IPS DF 6.9 (cell line): ENCODE measurements at places on chromosomes 7 and 10.

DNA sequence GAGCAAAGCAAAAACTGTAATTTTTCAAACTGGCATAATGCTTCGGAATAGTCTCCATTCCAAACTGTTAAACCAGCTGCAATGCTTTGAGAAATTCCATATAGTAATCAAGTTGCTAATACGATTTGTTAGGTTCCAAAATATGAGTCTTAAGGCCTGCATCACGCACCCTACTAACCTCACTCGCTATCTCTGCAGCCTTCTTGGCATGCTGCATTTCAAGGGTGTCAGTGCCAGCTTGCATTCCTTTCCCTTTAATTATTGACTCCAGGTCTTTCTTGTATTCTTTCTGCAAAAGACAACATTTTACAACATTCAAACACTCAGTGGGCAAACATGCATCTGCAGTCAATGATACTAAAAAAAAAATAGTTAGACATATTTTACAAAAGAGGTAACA lies 61.8 kb downstream of the NEBL start:
- no peak for DNase-seq

GRCh38 chr7:135704698-135705097 lies 23.3 kb downstream of the SLC13A4 start:
- DNase-seq = no peak

- no peak for DNase-seq
Measured at GRCh38 chr7:70776627-70777101, 355.3 kb upstream of the GALNT17 start.

DNA sequence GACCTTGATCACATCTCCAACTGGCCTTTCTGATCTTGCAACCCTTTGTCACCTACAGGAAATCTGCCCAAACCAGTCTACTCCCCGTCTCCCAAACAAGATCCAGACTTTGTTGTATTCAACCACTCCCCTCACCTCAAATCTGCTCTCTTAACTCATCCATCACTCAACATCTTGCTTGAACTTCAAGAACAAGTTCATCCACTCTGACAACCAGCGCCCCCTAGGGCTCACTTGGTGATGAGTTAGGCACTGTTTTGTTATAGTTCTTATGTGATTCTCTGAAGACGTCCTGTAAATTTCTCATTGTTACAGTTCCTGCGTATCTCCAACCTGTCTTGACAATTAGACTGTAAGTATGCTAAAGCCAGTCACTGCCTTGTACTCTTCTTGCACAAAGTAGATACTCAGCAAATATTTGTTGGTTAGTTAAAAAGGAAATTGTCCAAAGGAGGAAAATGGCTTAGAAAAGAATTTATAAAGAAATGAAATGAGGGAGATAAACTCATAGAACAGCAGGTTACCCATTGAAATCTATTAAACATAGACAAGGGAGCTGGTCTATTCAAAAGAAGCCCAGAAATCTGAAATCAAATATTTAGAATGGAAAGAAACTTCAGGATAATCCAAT lies 5.3 kb downstream of the FRMD4A start:
- DNase-seq = peak; percentile 57

DNA sequence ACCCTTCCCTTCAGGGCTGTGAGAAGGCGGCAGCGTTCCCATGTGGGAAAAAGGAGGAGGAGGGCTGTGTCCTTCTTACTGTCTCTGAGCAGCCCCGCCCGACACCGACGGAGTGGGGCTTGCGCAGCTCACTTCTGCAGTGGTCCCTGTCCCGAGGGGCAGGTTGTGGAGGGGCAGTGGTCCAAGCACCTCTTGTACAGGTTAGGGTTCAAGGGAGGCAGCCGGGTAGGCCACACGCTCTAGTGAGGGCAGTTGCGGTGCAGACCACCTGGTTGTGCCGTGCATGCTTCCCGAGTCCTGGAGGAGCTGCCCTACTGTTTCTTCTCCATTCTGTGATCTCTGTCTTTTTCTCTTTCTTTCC lies 32.8 kb downstream of the AGAP3 start:
- DNase-seq = no peak

- no peak for DNase-seq
Measured at GRCh38 chr10:127306479-127306878, 110.1 kb upstream of the INSYN2A start.

DNA sequence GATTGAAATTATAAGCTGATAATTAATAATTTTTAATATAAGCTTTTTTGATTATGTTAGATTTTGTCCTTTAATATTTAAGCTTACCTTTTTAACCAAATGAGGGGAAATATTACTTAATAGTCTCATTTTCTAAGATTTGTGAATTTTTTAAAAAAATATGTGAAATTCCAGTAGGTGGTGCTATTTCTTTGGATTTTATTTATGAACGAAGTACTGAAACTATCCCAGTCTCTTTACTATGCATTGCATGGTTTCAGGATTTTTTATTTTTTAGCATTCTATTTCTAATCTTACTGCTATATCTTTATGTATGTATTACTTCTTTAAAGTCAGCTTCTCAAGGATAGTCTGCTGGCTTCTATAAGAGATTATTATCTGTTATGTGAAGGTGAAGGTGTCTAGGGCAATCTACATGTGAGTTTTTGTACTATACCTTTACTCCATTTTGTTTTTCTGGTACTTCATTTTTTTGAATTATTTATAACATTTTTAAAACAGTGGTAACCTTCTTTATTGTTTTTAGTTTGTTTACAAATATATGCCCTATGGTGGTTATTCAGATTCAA lies 78.3 kb downstream of the ATRNL1 start:
- no peak for DNase-seq

GRCh38 chr7:46900312-46901263 lies 681.3 kb downstream of the TNS3 start:
- no peak for DNase-seq

- DNase-seq = no peak
Measured at GRCh38 chr7:148903504-148903903, 19.4 kb upstream of the EZH2 start.

GRCh38 chr10:127426746-127427145 lies 122.4 kb upstream of the NPS start:
- no peak for DNase-seq

DNA sequence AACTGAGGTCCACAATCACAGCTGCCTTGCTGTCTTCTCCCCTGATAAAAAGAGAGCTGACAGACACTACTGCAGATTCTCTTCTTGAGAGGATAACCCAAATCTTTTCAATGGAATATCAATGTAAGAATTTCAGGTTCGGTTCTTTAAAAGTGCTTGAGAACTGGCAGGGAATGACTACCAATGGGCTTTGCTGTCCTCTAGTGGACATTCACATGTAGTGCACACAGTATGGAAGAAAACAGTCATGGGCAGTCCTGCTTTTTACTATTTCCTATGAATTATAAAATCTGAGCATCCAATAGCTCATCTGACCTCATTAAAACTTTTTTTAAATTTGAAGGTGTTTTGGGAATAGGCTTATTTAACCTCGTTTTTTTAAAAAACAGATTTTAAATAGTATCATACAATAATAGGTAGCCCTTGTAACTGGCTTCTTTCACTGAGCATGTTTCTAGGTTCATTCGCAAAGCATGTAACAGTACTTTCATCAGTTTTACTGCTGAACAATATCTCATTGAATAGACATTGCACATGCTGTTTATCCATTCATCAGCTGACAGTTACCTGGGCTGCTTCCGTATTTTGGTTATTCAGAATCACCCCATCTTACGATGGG lies 18.3 kb downstream of the FZD9 start:
- DNase-seq = no peak

GRCh38 chr10:85995791-85996190 lies 370.8 kb downstream of the GRID1 start:
- DNase-seq = no peak

- no peak for DNase-seq
Measured at GRCh38 chr10:127420138-127420684, 128.9 kb upstream of the NPS start.

DNA sequence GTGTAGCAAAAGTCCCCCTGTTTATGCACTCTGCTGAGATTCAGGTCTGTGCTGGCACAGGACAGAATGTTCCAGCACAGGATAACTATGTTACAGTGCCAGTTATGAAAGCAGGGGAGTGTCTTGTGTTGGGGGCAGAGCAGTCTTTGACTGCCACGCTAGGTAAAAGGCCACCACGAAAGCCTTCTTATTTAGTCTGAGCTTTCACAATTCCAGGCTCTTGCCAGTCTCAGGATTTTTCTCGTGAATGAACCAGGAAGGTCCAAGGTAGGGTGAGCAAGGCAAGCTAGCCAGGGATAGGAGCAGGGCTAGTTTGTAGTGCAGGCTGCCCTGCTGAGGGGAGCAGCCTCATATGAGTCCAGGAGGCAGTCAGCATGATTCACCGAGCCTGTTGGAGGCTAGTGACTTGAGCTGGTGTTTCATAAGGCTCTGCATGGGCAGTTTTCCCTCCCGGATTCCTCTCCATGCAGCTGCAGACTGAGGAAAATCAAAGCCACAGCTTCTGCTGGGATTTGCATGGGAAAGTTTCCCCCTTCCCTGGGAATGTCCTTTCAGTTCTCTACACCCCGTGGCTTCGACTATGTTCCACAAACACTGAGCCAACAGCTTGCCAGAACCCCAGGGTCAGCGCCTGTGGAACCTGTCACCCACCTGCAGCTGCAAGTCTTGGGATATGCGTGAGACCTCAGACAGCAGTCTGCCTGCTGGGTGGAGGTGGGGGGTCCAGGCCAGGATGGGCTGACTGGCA lies 112.3 kb downstream of the JCAD start:
- no peak for DNase-seq

GRCh38 chr7:22193450-22193983 lies 163.4 kb downstream of the RAPGEF5 start:
- DNase-seq = peak; percentile 54

DNA sequence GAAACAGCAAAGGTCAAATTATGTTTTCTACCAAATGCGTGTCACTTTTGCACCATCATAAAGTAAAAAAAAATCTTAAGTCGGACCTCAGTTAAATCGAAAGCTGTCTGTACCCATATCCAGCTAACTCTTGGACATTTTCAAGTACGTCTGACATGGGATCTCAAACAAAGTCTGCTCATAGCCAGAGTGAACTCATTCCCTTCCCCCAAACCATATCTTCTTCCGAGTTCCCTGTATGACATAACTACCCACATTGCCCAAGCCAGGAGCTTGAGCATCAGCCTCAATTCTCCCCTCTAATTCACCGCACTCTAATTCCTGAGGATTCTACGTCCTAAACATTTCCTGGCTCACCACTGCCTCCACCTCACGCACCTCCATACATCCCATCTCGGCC lies 44.8 kb upstream of the TARP start:
- DNase-seq = no peak

DNA sequence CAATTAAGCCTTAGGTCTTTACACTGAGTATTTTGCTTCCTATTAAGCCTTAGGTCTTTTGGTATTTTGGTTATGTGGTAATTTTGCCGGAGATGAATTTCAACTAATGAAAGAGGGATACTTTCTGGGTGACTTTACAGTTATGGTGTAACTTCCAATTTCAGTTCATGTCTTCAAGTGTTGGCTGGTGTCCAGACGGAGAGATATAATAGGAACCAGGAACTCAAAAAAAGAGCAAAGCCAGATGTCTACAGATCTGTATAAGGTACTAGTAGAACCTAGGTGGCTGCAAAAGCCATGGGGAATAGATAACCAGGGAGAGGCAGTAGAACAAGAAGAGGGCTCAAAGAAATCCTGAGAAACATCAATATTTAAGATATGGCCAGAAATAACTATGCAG lies 12.3 kb downstream of the ERCC6 start:
- no peak for DNase-seq
